ENCODE measurements at places on chromosomes 1 and 21. TPM values are rescaled to one million over a fixed set of nuclear protein-coding genes. Genes with fewer than 3 reads are reported as not detected.

The MSH4 gene
- total RNA-seq: 0.20 TPM

The CD48 gene
- total RNA-seq: not detected

The MAGI3 gene
- 11.7 TPM for total RNA-seq

The LPAR3 gene
- 0.37 TPM for total RNA-seq

The FCRLA gene
- 1.8 TPM for total RNA-seq

The SLFNL1 gene
- 0.20 TPM for total RNA-seq

The RIPPLY3 gene
- total RNA-seq: not detected

The RGS4 gene
- total RNA-seq: 25.8 TPM

The SMPDL3B gene
- total RNA-seq: not detected

The NT5C1A gene
- not detected for total RNA-seq

The MYOG gene
- not detected for total RNA-seq

The FAM43B gene
- total RNA-seq: under 0.01 TPM

The GUCA2A gene
- total RNA-seq: not detected

The HFM1 gene
- total RNA-seq: 0.39 TPM

The MROH9 gene
- not detected for total RNA-seq

The SPATA46 gene
- total RNA-seq: not detected

The TRABD2B gene
- 0.20 TPM for total RNA-seq

The TUT4 gene
- 28.0 TPM for total RNA-seq

The NEGR1 gene
- 5.5 TPM for total RNA-seq

The FAM72C gene
- under 0.01 TPM for total RNA-seq

The CTXND2 gene
- not detected for total RNA-seq

The FMO2 gene
- 0.39 TPM for total RNA-seq

The UCK2 gene
- 78.3 TPM for total RNA-seq

The RNF11 gene
- total RNA-seq: 66.1 TPM

The CENPF gene
- 47.7 TPM for total RNA-seq

The LRRC8C gene
- total RNA-seq: 17.4 TPM

The COA7 gene
- total RNA-seq: 14.7 TPM

The UAP1 gene
- 141 TPM for total RNA-seq

The AURKAIP1 gene
- total RNA-seq: 113 TPM

The MYCL gene
- 0.37 TPM for total RNA-seq

The KCNE1 gene
- 0.59 TPM for total RNA-seq

The HSD17B7 gene
- total RNA-seq: 32.0 TPM

The TMEM52 gene
- total RNA-seq: 0.59 TPM

The PPIAL4G gene
- total RNA-seq: not detected

The KRTAP19-3 gene
- not detected for total RNA-seq

The RGS18 gene
- not detected for total RNA-seq

The CLCA4 gene
- not detected for total RNA-seq

The YOD1 gene
- total RNA-seq: 4.8 TPM

The HMGCS2 gene
- total RNA-seq: not detected

The SPRR2G gene
- not detected for total RNA-seq

The RYR2 gene
- total RNA-seq: not detected

The S100A3 gene
- 22.0 TPM for total RNA-seq

The S100A6 gene
- 1,653 TPM for total RNA-seq

The NSL1 gene
- 28.7 TPM for total RNA-seq

The LRRC71 gene
- total RNA-seq: not detected

The ABCG1 gene
- under 0.01 TPM for total RNA-seq

The ADAMTSL4 gene
- 36.2 TPM for total RNA-seq

The RGS7 gene
- 2.0 TPM for total RNA-seq

The TSPEAR gene
- total RNA-seq: not detected

The C1QTNF12 gene
- total RNA-seq: 1.8 TPM

The ADORA1 gene
- 0.59 TPM for total RNA-seq

The MASP2 gene
- total RNA-seq: 0.20 TPM
